ENCODE measurements at places on chromosomes 1 and 21.

GRCh38 chr1:154434346-154435085 is 29.4 kb downstream of the IL6R start:
- peak; percentile 88 for DNase-seq

DNA sequence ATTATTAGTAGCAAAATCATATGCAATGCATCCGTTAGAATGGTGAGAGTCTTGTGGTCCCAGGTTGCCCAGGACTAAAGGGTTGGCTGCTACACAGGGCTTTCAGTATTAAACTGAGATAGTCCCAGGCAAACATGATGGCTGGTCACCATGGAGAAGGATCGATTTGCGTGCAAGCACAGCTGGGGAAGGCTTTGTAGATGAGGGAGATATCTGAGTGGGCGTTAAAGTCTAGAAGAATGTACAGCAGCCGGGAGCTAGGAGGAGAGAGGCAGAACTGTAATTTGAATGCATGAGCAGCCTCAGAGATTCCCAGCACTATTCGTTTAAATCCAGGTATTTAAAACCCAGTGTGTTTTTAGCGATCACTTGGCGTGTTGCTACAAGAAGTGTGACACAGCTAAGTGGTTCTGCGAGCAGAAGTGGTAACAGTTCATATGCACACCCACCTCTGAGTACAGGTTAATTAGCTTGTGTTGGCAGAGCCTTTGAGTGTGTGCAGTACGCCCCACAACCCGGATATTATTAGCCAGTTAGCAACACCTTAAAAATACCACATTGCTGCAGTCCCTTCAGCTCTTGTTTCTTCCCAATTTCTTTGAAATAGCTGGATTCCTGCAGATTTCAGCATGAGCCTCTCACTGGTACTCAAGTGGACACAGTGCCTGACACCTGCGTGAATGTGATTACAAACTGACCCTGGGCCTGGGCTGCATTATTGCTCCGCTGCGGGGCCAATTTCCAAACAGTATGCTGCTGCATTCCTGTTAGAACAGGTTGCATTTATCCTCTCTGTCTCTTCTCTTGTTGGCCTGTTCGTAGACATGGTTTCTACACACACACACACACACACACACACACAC is 67.2 kb upstream of the SCAF4 start:
- no peak for DNase-seq

DNA sequence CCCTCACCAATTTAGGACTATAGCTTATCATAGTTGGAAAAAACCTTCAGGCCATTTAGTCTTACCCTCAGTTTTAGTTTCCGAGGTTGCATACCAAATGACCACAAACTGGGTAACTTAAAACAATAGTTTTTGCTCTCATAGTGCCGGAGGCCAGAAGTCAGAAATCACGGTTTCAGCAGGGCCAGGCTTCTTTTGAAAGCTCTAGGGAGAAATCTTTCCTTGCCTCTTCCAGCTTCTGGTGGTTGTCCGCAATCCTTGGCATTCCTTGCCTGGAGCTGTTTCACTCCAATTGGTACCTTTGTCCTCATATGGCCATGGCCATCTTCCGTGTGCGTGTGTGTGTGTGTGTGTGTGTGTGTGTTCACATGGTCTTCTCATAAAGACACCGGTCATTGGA is 12.4 kb upstream of the PLXNA2 start:
- no peak for DNase-seq

- DNase-seq: no peak
Observed at GRCh38 chr1:12244078-12244477, 14.2 kb downstream of the VPS13D start.

- DNase-seq: peak; percentile 52
Observed at GRCh38 chr1:157113106-157113505, 13.5 kb upstream of the ETV3L start.

GRCh38 chr21:35743571-35743970 is 316.8 kb downstream of the SETD4 start:
- DNase-seq: no peak

- no peak for DNase-seq
Observed at GRCh38 chr1:213296558-213296957, 245.5 kb downstream of the RPS6KC1 start.

DNA sequence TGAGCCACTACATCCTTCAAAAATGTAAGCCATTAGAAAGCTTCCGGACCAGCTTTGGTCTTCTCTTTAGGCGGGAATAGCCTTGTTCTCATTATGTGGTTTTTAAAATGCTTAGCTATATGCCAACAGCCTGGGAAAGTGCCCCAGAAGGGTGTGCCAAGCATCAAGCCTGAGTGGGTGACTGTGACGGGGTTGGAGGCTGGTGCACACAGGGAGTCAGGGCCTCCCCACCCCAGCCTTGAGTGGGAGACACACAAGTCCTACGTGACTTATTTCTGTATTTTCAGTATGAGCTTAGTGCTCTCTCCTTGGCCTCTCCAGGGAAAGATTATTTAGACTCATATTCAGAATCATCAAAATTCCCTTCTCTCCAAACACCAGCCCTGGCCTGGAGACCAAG is 9.8 kb downstream of the UBASH3A start:
- no peak for DNase-seq

DNA sequence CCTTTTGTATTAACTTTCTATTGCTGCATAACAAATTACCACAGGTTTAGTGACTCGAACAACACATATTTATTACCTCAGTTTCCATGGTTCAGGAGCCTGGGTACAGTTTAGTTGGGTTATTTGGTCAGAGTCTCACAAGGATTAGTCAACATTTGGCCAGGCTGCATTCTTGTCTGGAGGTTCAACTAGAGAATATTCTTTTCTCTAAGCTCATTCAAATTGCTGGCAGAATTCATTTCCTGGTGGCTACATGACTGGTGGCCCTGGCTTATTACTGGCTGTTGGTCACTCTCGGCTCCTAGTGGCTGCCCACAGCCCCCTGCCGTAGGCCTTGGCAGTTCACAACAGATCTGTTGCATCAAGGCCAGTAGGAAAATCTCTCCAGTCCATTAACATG is 81.1 kb upstream of the ADAR start:
- DNase-seq: no peak

DNA sequence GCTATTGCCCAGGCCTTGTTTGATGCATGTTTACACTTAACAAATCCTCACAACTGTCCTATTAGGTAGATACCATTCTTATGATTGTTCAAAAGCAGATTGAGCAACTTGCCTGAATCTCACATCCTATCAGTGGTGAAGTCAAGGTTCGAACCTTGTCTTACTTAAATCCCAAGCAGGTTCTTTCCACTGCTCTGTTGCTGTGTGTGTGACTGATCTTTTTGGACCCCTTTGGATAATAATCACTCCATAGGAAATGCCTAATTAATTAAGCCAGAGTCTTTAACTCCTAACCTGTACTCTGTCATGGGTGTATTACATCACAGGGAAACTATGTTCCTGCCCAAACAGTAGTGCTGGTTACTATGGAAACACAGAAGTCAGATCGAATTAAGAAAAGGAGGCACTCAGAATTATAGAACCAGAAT is 84.2 kb downstream of the SPATA46 start:
- no peak for DNase-seq

DNA sequence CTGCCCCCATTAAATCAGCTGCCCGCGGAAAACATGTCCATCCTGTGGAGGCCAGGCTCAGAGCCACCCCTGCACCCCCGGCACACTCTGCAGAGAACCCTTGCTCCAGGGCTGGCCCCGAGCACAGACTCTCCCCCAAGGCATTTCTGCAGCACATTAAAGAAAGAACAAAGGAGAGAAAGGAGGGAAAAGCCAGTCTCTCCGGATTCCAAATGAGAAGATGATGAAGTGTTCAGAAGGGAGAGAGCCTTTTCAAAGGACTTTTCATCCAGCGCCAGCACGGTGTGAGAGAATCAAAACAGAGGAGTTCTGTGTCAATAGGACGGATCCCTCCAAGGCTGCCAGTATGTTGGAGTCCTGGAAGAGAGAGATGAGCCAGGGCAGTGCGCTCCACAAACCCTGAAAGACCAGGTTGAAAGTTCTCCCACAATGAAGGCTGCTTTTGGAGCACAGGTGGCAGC is 498.3 kb downstream of the NPHP4 start:
- DNase-seq: no peak

- DNase-seq: no peak
Observed at GRCh38 chr1:29500041-29500440, 263.7 kb downstream of the PTPRU start.

- no peak for DNase-seq
Observed at GRCh38 chr1:108657356-108658080, 3.4 kb downstream of the HENMT1 start.

DNA sequence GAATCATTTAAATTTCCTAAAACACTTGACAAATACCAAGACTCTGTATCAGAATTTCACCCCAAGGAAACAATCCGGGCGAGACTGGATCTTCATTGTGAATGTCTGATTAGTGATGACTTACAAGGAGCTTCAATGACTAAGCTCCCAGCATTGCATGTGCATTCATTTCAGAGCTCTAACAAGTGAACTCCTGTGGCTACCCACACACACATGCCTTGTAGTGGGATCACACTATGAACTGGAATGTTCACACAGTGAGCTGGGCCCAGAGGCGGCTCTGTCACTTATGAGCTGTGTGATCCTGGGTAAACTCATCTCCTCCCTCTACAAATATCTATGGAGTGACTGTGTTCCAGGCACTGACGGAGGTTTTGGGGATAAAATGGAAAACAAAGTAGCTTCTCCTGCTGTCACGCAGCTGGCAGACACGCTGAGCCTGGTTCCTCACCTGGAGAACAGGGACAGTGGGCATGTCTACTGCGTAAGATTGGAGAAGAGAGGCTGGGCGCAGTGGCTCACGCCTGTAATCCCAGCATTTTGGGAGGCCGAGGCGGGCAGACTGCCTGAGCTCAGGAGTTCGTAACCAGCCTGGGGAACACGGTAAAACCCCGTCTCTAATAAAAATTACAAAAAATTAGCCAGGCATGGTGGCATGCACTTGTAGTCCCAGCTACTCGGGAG is 56.9 kb downstream of the CLSTN1 start:
- no peak for DNase-seq

DNA sequence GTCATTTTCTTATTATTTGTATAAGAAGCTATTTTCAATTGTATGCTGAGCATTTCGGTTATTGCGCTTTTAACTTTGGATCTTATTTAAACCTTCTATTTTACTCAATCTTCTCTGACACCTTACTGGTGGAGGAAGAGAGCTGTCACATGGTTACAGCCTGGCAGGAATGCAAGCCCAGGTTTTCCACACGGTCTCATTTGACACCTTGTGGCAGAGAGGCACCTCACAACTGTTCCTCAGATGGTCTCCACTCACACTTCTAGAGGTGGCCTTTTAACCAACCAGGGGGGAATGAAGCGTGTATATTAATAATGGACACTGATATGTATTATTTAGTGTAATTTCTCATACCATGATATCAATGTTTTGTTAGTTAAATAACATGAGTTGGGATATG is 9.6 kb downstream of the OR2T33 start:
- DNase-seq: no peak

GRCh38 chr1:201676641-201677040 is 137.7 kb downstream of the NAV1 start:
- DNase-seq: no peak

GRCh38 chr21:35017256-35017655 is 31.8 kb downstream of the RUNX1 start:
- DNase-seq: no peak

- DNase-seq: no peak
Observed at GRCh38 chr1:81921344-81921743, 120.6 kb downstream of the ADGRL2 start.

GRCh38 chr1:54499360-54500106 is 48.5 kb upstream of the ACOT11 start:
- DNase-seq: no peak

DNA sequence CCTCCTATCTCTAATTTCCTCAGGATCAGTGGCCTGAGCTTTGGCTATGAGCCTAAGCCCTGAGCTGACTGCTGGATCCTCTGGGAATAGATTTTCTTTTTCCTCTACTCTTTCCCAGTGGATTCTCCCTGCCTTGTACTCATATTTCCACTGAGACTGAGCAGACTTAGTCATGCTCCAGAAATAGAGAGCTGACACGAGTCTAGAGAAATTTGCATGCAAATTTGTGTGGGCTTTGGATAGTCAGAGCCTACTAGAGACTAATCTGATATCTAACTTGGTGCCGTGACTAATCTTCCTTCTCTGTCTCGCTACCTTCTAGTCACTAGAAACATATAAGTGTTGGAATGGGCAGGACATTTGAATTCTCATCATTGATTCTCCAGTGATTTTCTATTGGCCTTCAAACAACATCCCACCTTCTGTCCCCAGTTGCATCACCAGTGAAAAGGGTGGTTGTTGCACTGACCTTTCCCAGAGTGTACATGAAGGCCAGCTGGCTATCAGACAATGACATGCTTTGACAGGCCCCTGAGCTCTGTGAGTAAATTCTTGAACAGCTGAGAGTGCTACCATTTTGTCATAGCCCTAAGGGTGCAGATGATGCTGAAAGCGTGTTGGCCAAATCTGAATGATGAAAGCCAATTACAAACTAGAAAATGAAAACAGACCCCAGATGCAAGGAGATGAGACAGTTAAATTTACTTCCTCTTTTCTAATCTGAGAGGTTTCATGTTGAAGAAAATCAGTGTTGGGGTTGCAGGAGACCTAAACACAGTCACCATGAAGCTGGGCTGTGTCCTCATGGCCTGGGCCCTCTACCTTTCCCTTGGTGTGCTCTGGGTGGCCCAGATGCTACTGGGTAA is at the start of gene FCRLA:
Gene FCRLA (plus strand): TSS at position 748 of the 866 bp plus-strand sequence. CDS start 36 bp downstream, at position 784.
- no peak for DNase-seq

DNA sequence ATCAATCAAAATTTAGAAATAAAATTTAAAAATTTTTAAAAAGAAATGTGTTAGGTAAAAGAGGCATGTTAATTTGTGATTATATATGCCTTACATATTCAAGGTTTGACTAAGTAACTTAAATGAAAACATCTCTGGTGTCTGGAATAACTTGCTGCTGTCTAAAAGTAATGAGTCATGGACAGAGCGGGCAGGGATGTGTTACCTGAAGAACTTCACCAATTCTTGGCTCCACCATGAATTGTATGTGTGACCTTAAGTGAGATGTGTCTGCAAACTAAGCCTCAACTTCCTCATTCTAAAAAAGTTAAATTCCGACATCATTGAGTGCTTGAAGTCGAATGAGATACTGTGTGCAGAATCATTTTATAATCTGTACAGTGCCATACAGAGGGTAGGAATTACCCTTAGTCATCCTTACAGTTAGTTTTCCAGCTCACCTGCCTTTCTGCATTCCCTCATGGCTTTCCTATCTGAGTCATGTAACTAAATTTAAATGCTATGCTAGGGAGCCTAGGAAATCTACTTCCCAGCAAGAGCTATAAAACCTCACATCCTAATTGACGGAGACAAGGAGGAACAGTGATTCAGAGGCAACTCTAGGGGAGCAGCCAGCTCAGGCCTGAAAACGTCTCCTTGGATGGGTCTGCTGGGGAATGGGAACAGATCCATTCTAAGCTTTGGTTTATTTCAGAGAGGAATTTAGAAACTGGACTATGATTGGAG is 100.7 kb upstream of the TSPAN2 start:
- no peak for DNase-seq

GRCh38 chr1:76374086-76374485 is 299.5 kb downstream of the ST6GALNAC3 start:
- DNase-seq: no peak
